ENCODE measurements at places on chromosomes 2 and 18.

DNA sequence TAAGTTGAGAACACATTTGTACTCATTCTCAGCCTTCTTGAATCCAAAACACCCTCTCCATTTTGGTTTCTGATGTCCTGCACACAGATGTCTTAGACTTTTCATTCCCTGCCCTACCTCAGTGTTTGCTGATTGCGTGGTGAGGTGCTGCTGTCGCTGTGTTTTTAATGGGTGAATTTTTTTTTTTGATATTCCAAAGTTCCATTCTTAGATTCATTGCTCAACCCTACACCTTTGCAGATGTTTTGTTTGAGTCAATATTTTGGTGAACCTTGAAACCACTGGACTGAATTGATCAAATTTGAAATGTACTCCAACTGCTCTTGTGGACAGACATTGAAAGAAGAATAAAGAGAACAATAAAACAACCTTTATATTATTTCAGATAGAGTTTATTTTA is 130.4 kb upstream of the DSEL start:
- DNase-seq = no peak

DNA sequence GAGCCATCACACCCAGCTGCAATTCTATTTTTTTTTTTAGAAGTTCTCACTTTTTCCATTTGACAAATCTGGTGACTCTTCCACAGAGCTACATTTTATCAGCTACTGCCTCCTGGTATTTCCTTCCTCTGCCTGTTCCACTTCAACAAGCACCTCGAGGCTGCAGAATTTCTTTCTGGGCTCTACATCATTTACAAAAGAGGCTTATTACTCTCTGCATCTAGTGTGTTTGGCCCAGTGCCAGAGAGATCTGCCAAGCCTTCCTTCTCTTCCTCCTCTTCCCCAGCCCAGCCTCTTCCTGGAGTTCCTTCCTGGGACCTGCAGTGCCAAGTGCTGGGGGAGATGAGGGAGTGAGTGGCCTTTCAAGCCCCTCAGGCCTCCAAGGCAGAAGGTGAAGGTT is 119.6 kb upstream of the ITGA6 start:
- no peak for DNase-seq

DNA sequence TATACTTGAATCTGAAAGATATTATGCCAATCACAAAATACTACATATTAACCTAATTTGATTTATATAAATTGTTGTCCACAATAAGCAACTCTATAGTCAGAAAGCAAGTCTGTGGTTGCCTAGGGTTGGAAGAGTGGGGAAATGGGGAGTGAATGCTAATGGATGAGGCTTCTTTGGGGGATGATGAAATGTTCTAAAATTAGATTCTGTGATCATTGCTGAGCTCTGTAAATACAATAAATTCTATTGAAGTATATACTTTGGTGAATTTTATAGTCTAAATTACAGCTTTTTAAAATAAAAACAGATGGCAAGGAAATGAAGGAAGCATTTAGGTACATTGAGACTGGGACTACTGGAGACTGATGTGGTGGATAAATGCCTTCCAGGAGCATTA is 275.5 kb downstream of the MBD2 start:
- DNase-seq = no peak

- no peak for DNase-seq
Measured at GRCh38 chr18:74514860-74515495, 18.8 kb downstream of the CNDP2 start.

DNA sequence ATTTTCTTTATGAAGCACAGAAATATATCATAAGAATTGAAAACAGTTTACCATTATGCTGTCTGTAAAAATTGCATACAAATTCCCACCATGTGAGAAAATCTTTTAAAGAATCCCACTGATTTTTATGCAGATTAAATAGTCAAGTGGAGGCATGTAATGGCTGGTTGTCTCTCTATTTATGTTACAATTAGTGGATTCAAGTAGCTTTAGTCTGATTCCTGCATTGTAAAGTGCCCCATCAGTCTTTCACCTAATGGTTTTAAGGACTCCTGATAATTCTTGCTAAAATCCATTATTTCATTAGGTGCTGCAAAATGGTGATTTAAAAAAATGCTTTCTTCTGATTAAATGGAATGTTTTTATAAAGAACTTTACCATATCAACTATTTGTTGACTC is 148.4 kb upstream of the MYO3B start:
- DNase-seq = no peak

DNA sequence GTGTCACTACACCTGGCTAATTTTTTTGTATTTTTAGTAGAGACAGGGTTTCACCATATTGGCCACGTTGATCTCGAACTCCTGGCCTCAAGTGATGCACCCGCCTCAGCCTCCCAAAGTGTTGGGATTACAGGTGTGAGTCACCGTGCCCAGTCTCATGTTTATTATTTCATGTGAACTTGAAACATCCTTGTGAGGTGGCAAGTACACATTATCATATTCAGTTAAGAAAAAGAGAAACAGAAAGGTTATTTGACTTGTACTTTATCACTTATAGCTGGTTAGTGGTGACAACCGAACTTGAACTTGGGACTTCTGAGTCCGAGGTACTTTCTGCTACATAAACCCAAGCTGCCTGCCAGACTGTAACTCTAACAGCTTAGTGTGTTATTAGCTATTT is 24.4 kb downstream of the ABHD3 start:
- no peak for DNase-seq

- no peak for DNase-seq
Measured at GRCh38 chr2:149552226-149552625, 35.3 kb downstream of the MMADHC start.
